ENCODE measurements at places on chromosomes 7 and 10.

- no peak for DNase-seq
Measured at GRCh38 chr10:125001313-125002046, 59.6 kb downstream of the ZRANB1 start.

- no peak for DNase-seq
Measured at GRCh38 chr10:5652746-5653145, 13.6 kb downstream of the ASB13 start.

- DNase-seq = no peak
Measured at GRCh38 chr10:20271490-20271889, 455.3 kb downstream of the PLXDC2 start.

DNA sequence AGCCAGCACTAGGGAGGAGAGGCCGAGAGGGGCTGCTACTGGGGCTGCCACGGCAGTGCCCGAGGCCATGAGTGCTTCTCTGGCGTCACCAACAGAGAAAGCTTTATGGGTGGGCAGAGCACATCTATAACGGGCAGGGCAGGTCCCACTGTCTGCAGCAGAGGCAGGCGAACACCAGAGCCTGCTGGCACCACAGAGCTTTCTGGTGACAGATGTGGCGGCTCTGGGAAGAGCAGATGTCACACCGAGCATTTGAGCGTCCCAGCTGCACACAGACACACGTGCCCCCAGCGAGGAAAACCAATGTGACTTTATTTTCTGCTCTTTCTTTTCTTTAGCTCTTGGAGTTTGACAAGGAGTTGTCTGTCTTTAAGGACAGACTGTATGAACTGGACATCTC is 20.5 kb downstream of the NKX6-2 start:
- DNase-seq = no peak

- DNase-seq = no peak
Measured at GRCh38 chr10:82942286-82943099, 1067.5 kb downstream of the NRG3 start.

DNA sequence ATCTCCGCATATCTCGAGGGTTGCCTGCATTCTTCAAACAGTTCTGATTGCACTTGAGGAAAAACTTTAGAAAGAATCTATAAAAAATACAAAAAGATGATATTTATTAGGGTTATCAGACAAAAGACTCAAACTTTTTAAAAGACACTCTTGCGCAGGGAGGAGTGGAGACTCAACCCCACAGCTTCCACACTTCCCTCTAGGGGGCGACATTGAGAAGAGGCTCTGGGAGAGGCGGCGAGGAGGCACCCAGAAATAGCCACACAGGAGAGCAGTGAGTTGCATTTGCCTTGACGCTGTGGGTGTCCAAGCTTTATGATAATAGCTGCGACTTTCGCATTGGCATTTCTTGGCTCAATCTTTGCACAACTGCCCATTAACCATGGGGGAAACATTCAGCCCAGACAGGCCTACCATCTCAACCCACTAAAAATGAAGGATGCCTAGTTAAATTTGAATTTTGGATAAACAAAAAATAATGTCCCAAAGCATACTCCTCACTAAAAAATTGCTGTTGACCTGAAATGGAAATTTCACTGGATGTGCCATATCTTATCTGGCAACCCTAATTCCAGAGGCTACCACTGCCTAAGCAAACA is 86.2 kb downstream of the EBF3 start:
- DNase-seq = no peak

DNA sequence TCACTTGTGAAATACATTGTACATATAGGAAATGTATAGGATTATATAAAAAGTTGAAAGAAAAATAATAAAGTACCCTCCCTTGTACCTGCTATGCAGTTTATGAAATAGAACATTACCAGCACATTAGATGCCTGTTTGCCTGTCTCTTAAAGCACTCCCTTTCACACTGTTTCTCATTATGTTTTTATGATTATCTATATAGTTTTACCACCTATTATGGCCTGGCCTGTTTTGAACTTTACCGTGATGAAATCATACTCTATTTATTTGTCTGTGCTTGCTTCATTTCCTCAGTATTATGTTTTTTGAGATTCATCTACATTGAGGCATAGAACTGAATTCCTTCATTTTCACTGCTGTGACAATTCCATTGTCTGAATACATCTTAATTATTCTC is 41.1 kb downstream of the DGKB start:
- no peak for DNase-seq

- DNase-seq = no peak
Measured at GRCh38 chr7:85213500-85213899, 26.6 kb upstream of the SEMA3D start.

DNA sequence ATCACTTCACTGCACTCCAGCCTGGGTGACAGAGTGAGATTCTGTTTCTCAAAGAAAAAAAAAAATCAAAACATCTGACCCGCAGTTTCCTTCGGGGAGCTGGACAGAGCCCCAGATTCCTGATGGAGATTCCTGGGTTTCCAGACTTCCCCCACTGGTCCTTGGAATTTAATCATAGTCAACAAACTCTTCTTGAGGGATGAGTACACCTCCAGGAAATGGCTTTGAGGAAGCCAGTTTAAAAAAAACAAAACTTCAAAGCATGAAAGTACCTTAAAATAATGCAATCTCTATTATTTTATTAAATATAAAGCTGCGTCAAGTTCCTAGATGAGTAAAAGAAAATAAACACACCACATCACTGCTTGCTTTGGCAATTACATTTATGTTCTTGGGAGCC is 1.2 kb upstream of the MAD1L1 start:
- no peak for DNase-seq

DNA sequence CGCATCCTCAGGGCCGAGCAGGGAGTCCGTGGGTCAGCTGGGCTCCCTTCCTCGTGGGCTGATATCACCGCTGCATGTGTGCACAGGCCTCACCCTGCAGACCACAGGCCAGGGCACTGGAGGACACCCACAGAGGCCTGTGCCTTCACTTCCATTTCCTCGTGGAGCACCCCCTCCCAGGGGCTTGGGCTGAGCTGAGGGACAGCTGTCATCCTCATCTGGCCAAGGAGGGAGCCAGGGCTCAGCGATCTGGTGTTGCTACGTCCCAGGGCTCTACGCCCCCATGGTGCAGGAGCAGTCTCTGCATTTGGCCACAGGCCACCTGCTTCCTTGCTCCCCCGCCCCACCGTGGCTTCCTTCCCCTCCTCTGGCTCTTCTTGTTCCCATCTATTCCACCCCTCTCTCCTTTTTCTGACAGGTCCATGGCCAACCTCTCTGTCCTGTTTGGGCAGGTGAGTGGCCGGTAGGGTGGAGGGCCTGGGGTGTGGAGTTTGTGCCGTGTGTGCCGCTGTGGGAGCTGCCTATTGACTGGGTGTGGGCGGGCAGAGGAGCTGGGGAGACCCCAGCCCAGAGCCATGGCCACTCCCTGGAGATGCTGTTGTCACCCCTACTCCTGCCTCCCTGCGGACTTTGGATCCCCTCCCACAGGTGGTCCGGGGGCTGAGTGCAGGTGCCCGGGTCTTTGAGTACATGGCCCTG is 8.3 kb upstream of the ASIC3 start:
- DNase-seq = no peak

GRCh38 chr10:130968964-130969363 is 342.6 kb downstream of the TCERG1L start:
- no peak for DNase-seq

GRCh38 chr7:29884399-29885272 is 78.3 kb downstream of the WIPF3 start:
- DNase-seq = no peak

- no peak for DNase-seq
Measured at GRCh38 chr10:29430101-29430500, 141.2 kb downstream of the LYZL1 start.

DNA sequence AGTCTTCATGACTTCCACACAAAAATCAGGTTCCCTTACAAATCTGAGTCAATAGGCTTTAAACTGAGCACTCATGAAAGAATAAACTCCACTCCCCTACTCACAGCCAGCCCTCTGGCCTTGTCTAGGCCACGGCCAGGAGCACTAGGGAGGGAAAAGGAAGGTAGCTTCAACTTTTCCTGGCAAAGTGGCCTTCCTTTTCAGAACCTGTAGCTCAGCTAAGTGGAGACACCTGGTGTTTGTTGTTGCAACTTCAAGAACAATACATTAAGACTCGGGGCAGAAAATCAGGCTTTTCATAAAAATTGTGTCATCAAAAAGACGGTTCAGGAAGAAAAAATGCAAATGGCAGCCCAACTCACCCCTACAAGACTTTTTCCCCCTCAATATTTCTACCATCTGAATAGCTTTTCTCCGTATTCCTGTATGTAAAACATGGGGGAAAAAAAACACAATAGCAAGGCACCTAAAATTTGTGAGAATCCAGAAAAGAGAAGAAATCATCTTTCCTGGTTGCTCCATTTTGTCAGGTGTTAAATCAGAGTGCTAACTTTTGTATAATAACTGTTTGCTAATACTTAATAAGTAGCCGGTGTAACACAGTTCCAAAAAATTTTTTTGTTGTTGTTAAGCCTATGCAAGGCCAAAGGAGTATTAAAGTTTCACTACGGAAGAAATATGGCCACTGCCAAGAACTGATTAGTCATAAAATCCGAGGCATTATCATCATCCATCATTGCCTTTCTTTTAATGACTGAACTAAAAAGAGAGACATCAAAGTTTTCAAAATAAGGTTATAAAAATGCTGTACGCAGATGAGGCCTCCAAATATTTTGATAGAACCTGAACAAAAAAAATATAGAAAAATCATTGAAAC is 66.2 kb upstream of the ARID5B start:
- peak; percentile 18 for DNase-seq

DNA sequence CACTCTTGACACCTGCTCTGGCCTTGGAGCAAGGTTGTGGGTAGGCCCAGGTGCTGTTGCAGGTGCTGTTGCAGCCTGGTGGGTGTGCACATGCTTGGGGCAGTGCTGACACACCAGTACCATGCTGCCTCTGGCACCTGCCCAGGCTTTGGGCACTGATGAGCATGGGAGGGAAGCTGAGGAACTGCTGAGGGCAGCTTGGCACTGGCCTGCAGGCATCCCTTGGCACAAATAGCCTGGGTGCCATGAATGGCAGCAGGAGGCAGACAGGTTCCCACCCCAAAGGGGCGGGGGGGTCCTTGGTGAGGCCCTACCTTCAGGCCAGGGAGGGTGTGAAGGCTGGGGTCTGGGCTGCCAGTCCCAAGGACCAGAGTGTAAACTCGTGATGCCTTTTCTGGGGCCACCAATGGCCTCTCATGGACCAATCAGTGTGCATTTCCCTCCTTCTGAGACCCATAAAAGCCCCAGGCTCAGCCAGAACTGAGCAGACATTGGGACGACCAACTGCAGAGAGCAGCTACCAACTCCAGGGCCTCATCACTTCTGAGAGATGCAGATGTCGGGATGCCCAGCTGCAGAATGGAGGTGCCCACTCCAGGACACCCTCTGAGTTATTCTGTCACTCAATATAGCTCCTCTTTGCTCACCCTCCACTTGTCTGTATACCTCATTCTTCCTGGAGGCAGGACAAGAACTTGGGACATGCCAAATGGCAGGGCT is 547.4 kb downstream of the ZWINT start:
- no peak for DNase-seq

- DNase-seq = no peak
Measured at GRCh38 chr7:138768241-138768640, 29.6 kb upstream of the TMEM213 start.

- no peak for DNase-seq
Measured at GRCh38 chr10:71396711-71397295, at the start of gene CDH23. CDH23 (plus strand) TSS chr10:71396920; CDS start chr10:71439832, 42,912 bp downstream.

- peak; percentile 43 for DNase-seq
Measured at GRCh38 chr7:159030490-159031134, 114.1 kb downstream of the VIPR2 start.

DNA sequence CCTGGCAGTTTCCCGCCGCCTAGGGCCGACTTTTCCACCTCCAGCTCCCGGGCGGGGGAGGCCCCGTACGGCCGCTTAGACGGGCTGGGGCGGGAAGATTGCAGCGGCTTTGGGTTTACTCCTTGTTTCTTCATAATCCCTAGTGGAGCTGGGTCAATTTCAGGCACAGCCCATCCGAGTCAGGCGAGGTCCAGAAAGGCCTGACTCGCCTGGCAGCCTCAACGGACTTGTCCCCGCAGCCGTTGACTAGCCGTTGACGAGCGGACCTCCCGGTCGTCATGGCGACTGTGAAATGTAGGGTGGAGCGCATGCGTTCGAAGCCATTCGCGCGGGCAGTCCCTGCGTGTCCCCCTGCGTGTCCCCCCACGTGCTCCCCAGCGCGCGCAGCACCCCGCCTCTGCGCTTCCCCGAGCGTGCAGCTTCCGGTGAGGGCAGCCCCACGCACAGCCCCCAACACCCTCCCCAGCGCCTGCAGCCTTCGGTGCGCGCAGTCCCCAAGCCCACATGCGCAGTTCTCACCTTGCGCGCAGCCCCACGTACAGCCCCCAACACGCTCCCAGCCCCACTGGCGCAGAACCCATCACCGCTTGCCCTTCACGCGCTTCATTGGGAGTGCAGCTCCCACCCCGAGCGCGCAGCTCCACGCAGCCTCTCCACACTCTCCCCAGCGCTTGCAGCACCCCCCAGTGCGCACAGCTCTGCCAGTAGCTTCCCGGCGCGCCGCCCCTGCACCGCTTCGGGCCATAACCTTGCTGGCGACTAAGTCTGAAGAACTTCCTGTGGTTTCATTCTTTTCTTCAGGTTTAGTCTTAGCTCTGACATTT is 67.8 kb downstream of the TBX20 start:
- peak; percentile 73 for DNase-seq

DNA sequence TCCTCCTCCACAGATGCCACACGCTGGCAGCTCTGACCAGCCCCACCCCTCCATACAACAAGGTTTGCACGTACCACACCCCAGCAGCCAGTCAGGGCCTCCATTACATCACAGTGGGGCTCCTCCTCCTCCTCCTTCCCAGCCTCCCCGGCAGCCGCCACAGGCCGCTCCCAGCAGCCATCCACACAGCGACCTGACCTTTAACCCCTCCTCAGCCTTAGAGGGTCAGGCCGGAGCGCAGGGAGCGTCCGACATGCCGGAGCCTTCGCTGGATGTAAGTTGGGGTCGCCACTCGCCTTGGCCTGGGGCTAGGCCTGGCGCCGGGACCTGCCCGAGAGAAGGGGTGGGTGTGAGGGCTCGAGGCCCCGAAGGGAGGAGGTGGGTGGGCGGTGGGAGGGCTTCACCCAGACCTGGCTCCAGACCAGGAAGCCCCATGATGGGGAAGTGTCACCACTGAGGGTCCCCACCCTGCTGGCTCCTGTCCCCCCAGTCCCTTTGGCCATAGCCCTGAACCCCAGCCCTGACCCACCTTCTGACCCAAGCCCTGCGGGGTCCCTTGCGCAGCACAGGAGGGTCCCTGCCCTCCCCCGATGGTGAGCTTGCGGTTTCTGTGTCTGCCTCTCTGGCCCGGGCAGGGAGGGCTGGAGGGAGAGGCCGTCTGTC is 36.2 kb upstream of the PPIF start:
- DNase-seq = no peak

DNA sequence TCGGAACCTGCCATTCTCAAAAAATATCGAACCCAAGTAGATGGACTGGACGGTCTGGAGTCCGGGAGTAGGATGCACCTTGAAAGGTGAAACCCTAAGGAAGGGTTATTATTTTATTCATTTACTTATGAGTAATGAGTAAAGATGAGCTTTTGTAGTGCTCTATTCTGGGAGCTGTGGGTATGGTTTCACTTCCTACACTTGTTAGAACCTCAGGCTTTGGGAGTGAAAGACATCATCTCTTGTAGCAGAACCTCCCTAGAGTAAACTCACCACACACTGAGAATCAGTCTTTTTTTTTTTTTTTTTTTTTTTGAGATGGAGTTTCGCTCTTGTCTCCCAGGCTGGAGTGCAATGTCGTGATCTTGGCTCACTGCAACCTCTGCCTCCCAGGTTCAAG is 389.4 kb upstream of the AUTS2 start:
- DNase-seq = no peak
